ENCODE measurements at places on chromosomes 7 and 10.
A peak's percentile ranks its signal among the peaks of the same experiment; 100 is the strongest.

- no peak for DNase-seq
Measured at GRCh38 chr7:55538538-55538937, 33.8 kb downstream of the VOPP1 start.

DNA sequence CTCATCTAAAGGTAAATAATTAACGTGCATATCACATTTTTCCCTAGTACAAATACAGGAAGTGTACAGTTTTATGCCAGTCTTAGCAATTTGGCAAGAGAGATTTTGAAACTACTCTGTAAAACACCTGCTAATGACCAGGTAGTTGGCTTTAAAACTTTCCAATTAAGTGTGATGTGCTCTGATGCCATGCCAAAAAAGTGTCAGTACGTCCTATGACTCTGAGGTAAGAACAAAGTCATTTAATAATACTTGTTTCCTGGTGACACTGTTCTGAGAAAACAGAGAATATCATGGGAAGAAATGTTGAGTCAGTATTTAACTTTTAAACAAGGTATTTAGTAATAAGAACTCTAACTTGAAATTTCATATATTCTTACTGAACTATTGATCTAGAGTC, 9.6 kb downstream of the PDZD8 start:
- DNase-seq = no peak

DNA sequence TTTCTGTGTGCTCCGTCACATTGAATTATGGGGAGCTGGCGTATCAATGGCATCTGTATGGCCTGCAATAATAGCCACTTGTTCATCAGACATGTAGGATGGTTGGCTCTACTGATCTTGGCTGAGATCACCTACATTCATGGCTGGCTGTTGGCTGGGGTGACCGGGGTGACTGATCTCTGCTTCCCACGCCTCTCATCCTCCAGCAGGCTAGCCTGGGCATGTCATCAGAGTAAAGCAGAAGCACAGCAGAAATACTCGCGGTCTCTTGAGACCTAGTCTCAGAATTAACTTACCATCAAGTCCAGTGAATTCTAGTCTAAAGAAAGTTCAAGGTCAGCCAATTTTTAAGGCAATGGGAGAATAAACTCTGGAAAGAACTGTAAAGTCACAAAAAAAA, 257.7 kb upstream of the GLI3 start:
- no peak for DNase-seq

- DNase-seq = no peak
Measured at GRCh38 chr10:62788861-62789467, 15.6 kb upstream of the ADO start.

DNA sequence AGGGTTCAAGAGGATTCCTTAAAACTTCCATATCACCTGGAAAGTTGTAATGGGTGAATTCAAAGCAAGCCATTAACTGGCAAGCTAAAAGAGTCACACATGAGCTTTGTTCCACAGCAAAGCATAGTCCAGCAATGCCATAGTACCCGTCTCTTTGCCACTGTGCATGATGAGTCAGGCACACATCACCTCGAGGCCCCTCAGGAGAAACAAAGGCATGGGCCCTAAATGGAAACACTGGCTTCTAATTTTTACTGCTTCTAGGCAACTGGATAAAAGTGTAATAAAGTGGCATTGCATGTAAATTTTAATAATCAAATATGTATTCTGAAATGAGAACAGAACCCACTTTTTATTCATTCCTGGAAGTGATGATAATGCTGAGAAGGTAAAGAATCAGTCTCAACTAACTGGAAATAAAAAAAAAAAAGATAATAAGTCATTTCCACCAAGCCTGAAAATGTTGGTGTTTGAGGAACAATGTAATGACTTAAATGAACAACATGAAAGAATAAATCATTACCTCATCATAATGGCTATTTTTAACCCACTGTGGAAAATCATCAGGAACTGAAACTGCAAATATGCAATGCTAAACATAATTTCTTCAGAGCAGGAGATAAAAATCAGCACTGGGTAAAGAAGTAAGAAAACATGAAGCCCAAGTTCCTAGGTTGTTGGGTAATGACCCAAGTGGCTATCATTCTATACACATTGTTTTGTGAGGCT, 104.9 kb downstream of the CDK6 start:
- DNase-seq = no peak

GRCh38 chr10:96632974-96633710, 46.3 kb upstream of the TM9SF3 start:
- DNase-seq = no peak

DNA sequence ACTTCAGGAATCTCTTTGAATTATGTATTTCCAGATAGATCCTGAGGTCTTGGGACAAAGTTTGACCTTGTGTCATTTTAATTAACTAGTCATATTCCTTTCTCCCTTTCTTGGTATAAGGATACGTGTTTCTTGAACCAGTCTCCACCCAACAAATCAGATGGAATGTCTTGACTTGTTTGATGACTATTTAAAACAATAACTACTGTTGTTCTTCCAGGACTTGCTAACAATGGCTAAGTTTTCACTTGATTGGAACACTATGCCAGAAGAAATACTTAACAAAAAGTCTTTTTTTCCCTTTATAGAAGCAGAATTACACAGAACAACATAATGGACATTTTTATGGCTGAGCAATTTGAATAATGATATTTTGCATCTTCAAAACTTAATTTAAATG, 43.0 kb upstream of the WIPF3 start:
- no peak for DNase-seq

GRCh38 chr7:4849390-4849789, 12.4 kb downstream of the PAPOLB start:
- peak; percentile 34 for DNase-seq

GRCh38 chr7:121887634-121888033, 14.7 kb downstream of the PTPRZ1 start:
- no peak for DNase-seq

GRCh38 chr7:7263297-7264230, 81.2 kb downstream of the C1GALT1 start:
- no peak for DNase-seq

GRCh38 chr7:41967156-41967555, 264.3 kb upstream of the INHBA start:
- DNase-seq = no peak

- DNase-seq = no peak
Measured at GRCh38 chr7:155918720-155919390, 106.6 kb upstream of the SHH start.

DNA sequence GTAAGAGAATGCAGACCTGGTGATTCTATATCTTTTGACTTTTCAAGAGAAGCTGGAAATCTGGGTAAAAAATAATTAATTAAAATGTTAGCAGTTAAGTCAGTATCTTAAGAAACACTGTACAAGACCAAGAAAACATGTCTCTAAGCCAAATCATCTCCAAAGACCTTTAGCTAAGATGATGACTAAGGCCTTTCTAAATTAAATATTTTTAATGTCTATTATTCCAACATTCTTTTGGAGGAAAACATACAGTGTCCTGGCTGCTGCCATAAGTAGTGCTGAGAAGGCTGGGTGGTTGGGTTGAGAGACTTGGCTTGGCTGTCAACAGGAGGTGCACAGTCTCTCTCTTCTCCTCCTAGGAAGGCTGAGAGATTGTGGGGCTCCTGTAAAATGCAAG, 20.3 kb downstream of the STARD3NL start:
- no peak for DNase-seq

GRCh38 chr7:16083931-16084330, 337.4 kb downstream of the CRPPA start:
- no peak for DNase-seq

DNA sequence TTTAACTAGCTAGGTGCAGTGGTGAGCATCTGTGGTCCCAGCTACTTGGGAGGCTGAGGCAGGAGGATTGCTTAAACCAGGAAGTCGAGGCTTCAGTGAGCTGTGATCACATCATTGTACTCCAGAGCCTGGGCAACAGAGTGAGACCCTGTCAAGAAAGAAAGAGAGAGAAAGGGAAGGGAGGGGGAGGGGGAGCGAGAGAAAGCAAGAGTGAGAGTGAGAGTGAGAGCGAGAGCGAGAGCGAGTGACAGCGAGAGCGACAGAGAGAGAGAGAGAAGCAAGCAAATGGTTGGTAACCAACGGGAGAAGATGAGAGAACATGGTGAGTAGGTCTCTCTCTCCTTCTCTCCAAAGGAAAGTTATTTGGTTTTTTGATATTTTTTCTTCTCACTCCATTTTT, 69.8 kb upstream of the DGKI start:
- DNase-seq = no peak

DNA sequence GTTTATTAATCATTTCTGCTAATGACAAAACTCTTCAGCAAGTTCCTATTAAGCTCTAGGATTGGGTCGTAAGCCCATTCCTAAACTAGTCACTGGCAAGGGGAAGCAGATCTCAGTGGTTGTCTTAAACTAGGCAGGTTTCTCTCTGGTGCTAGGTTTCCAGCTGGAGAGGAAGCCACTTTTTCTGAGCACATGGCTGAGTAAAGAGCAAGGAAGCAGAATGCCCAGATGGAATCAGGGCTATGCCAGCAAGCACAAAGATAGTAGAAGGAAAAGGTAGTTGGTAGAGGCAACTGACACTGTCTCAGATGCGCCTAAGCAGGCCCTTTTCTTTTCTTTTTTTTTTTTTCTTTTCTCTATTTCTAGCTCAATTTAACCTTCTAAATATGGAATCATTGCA, 224.9 kb downstream of the EXOC4 start:
- no peak for DNase-seq

GRCh38 chr7:50660040-50660829, 95.0 kb upstream of the DDC start:
- no peak for DNase-seq

DNA sequence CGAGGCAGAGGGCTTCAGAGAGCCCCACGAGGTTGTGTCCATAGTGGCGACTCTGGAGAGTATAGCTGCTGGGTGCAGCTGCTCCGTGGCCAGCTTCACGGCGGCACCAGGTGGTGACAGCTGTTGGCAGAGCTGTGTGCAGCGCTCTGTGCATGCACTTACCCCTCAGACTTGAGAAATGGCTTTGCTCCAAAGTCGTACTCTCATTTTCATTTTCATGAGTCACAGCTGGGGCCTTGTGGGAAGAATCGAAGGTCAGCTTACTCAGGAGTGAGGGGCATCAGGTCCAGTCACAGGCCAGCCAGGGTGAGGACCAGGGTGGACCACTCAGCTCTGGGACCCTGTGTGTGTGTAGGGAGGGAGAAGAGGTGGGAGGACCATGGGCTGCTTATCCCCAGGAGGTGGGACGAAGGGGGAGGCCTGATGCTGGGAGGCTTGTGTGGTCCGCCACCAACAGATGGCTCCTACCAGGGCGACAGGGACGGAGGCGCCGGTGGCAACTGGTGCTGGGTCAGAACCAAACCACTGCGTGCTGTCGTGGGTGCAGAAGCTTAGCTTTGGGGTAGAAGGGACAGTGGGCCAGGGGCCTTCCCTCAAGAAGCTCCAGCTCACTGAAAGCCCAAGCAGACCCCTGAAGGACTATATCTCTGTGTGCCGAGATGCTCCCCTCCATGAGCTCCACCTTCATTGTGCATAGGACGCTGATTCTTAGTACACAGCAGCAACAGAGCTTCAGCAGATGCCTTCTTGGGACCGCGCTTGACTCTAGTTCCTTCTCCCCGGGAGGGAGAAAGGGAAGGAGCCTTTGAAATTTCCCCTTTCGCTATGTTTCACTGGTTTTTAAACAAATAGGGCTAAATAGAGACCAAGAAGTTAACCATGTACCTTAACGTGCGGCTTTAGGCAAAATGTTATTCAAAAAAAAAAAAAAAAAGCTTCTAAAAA, 225.0 kb downstream of the CELF2 start:
- peak; percentile 69 for DNase-seq

DNA sequence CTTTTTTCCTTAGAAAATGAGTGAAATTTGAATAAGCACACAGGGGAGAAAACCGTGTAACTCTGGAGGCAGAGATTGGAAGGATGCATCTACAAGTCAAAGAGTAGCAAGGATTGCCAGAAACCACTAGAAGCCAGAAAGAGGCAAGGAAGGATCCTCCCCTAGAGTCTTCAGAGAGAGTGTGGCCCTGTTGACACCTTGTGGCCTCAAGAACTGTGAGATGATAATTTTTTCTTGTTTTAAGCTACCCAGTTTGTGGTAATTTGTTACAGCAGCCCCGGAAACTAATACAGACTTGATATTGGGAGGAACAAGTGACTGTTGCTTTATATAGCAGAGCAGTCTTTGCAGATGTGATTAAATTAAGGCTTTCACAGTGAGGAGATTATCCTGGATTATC, 3.6 kb upstream of the GIMAP7 start:
- DNase-seq = no peak

DNA sequence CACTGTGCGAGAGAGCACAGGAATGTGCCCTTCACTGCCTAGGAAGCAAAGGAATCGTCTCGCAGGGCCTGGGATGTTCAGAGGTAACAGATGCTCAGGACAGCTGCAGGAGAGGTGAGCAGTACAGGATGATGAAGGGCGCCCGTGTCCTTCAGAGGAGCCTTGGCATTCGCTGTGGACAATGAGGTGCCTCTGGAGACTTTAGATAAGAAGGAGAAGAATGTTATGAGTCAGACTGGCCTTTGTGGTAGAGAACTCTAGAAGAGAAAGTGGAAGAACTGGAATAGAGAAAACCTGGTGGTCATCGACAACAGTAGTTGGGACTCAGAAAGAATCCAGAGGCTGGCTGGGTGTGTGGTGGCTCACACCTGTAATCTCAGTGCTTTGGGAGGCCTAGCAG, 64.4 kb upstream of the LEP start:
- no peak for DNase-seq

- no peak for DNase-seq
Measured at GRCh38 chr7:119879835-119880234, 393.1 kb upstream of the KCND2 start.

GRCh38 chr10:32189400-32190084, 133.3 kb upstream of the KIF5B start:
- DNase-seq = no peak

GRCh38 chr7:56115852-56116538, at the start of gene NUPR2:
Gene NUPR2 (minus strand): TSS chr7:56116417. CDS start chr7:56116314, 103 bp downstream.
- no peak for DNase-seq

- DNase-seq = no peak
Measured at GRCh38 chr10:44715136-44715535, 196.0 kb upstream of the TMEM72 start.

DNA sequence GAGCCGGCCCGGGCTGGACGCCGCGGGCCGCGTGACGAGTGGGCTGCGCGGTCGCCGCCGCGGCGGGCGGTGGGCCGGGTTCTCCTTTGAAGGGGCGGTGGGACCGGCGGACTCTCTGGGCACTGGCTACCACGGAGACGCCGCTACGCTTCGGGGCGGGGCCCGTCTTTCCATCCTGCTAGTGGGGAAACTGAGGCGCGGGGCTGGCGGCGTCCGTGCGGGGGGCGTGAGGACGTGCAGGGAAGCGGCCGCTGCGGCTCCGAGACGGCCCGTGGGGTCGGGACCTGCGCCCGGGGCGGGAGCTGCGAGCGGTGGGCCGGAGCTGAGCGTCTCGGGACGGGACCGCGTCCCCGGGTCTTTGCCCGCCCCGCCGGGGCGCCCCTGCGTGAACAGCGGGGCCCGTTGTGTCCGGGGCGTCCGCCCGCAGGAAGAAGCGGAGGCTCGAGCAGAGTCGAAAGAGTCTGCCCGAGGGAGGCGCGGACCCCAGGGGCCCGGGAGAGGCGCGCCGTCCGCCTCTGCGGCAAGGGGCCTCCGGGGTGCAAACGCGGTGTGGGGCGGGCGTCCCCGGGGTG, 548 bp upstream of the BNIP3 start:
- no peak for DNase-seq

DNA sequence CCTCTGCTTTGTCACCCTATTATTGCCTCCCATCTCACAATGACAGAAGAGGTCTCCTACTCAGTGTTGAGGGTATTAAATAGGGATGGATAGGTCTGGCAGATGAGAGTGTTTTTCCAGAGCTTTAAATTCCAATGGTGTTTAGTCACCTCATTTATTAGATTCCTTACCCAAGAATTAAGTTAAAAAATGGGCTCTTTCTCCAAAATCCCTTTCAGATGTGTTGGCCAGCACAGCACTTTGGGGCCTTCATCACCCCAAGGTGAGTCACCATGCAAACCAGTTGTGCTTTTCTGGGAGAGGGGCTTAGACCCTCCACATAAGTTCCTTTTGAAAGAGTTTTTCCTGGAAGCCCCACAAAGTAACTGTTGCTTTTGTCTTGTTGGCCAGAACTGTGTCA, 78.4 kb downstream of the CYP26A1 start:
- DNase-seq = no peak
